ENCODE measurements at places on chromosomes 16 and 17.
A peak's percentile ranks its signal among the peaks of the same experiment; 100 is the strongest.

GRCh38 chr17:7035591-7036368 lies at the start of gene SLC16A13:
SLC16A13 (plus strand) TSS chr17:7036015; CDS start chr17:7036383, 368 bp downstream.
- DNase-seq, result peak; percentile 98

GRCh38 chr17:81250286-81251093 lies 11.4 kb downstream of the NDUFAF8 start:
- DNase-seq, result no peak

DNA sequence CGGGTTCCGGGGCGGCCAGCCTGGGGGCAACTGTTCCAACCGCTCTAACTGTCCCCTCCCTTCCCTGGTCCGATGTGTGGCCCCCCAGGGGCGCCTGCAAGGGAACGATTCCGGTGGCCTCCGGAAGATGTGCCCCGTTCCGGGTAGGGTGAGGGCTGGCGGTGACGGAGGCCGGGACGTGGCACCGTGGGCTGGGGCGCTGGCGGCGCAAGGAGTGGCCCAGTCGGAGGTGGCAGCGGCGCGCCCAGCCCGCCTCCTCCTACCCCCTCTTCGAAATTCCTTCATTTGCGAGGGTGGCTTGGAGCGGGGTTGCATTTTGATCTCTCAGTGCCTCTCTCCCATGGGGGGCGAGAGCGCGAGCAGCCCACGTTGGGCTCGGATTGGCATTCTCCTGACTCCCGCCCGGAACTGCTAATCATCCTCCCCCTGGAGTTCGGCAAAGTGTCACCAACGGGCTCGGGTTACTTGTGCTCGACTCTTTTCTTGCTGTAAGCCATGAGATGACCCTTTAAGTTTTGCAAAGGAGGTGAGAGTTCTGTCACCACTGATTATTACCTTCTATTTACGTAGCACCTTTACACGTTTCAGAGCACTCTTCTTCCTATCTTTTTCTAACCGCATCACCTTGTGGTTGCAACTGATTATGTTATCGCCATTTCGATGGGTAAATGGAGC lies 622 bp downstream of the NDEL1 start:
- peak; percentile 78 for DNase-seq

DNA sequence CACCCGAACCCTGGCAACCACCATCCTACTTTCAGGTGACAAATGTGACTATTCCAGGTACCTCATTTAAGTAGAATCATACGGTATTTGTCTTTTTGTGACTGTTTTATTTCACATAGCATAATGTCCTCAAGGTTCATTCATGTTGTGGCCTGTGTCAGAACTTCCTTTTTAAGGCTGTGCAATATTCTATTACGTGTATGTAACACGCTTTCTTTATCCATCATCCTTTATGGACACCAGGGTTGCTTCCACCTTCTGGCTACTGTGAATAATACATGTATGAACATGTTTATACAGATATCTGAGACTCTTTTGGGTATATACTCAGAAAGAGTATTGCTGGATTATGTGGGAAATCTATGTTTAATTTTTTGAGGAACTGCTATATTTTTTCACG lies 28.7 kb upstream of the RSL1D1 start:
- no peak for DNase-seq

DNA sequence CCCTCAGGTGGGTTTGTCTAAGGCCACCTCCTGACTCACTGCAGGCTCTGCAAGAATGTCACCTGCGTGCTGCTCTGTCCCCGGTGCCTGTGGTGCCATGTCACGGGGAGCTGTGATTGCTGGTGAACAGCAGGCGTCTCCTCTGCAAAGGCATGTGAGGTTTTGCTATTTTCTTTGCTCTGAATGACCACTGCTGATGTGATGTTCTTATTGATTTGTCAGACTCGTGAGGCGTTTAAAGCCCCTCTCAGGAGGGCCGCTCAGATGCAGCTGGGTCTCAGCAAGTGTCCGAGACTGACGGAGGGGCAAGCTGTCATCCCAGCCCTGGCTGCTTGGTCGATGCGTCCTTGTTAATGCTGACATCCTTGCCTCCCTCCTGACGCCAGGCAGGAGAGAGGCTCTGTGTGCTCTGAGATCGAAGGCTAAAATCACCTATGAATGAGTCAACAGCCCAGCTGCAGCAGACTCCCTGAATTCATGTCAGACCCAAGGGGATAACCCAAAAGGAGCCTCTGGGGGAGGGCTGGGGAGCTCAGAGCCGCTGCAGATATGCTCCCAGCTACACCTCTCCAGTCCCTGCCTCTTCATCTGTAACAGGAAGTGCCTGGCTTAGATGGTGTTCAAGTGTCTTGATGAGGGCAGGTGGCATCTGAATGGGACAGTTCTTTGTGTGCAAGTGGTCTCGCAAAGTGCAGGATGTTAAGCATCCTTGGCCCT lies 11.8 kb upstream of the PEMT start:
- DNase-seq, result no peak

DNA sequence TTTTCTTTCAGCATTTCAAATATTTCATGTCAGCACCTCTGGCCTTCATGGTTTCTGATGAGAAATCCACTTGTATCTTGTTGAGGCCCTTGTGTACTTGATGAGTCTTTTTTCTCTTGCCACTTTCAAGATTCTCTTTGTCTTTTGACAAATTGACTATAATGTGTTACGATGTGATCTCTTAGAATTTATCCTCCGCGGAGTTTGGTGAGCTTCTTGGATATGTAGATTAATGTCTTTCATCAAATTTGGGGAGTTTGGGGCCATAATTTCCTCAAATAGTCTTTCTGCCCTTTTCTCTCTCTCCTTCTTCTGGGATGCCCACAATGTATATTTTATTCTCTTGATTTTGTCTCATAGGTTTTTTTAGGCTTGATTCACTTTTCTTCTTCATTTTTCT lies 96.0 kb downstream of the CHD9 start:
- no peak for DNase-seq

- DNase-seq, result no peak
Measured at GRCh38 chr17:62876673-62877405, 68.7 kb upstream of the MARCHF10 start.

DNA sequence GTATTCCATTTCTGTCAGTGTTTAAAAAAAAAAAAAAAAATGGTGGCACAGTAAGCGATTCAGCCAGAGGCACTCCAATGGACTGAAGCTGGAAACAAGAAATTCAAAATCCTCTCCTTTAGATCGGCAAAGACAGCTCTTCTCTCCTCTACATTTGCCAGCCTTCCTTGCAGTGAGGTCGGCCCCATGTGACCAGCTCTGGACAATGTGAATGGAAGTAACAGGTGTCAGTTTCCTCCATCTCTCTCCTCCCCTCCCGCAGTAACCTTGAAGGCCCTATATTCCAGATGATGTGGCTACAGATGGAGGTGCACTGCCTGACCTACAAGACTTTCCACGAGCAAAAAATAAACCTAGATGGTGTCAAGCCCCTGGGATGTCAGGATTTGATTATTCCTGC lies 15.0 kb downstream of the CUEDC1 start:
- DNase-seq, result no peak

DNA sequence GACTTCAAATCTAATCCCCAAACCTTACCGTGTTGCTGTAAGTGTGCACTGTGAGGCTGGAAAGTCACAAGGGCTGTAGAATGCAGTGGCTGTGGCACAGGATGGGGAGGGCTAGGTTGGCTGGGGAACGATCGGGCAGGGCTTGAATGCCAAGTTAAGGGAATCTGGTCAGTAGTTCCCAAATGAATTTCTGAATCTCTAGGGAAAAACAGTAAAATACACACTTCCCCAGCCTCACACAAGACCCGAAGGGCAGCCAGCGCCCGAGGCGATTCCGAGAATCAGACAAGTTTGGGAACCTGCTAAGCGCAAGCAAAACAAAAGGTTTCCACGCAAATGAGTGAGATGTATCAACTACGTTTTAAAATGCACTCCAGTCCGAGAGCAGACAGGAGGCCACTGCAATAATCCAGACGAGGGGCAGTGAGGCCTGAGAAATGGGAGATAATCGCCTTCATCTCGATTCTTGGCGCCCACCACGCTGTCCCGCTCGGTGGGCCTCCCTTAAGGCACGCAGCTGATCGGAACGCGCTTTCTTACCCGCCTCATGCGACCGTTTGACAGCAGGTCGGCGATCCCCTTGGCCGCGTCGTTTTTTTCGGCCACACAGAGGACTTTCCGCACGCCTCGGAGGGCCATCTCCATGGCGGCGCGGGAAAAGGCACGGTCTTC lies 599 bp downstream of the TOP3A start:
- no peak for DNase-seq

DNA sequence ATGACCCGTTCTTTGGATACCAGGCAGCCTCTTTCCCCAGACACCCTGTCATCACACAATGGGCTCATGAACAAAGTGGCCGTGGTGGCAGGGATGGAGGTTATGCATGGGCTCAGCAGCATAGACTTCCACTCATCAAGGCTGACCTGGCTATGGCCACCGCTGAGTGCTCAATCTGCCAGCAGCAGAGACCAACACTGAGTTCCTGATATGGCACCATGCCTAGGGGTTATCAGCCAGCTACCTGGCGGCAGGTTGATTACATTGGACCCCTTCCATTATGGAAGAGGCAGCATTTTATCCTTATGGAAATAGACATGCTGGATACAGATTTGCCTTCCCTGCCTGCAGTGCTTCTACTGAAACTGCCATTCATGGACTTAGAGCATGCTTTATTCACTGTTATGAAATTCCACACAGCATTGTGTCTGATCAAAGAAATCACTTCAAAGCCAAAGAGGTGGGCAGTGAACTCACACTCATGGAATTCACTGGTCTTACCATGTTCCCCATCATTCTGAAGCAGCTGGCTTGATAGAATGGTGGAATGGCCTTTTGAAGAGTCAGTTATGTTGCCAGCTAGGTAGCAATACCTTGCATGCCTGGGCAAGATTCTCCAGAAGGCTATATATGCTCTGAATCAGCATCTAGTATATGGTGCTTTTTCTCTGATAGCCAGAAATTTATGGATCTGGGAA lies 160.6 kb downstream of the PRKCB start:
- no peak for DNase-seq

DNA sequence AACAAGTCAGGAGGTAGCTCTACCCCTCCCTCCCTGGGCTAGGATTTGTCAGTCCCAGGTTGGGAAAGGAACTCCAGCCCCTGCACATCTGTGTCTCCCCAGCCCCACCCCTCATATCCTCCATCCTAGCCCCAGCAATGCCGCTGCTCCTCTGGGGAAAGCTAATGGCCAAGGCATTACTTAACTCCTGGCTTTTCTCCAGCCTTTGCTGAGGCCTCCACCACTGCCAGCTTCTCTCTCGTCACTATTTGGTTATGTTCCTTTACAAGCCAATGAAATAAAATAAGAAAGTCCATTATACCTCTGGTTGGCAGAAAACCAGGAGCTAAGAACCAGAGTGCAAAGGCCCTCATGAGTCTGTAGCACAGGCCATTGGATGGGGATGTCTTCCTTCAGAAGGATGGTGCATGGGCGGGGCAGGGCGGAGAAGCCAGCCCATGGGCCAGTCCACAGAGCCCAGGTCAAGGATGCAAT lies 171.0 kb downstream of the CCDC182 start:
- DNase-seq, result no peak

DNA sequence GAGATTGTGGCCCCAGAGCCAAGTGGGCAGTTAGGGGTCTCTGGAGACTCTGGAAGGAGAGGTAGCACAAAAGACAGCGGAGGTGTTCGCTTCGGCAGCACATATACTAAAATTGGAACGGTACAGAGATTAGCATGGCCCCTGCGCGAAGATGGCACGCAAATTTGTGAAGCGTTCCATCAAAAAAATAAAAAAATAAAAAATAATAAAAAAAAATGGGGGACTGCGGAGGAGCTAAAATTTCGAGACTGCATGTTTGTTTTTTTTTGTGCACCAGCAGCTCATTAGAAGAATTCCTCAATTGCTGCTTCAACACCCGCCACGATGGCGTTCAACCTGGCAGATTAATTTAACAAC lies 39.1 kb downstream of the IGF2BP1 start:
- no peak for DNase-seq

GRCh38 chr16:11562411-11562810 lies 24.3 kb downstream of the LITAF start:
- DNase-seq, result no peak

- DNase-seq, result no peak
Measured at GRCh38 chr17:67013891-67014290, 30.5 kb upstream of the CACNG1 start.

GRCh38 chr17:67655478-67656148 lies 62.1 kb upstream of the NOL11 start:
- no peak for DNase-seq

- DNase-seq, result peak; percentile 47
Measured at GRCh38 chr17:38798614-38799500, 499 bp downstream of the PIP4K2B start.

- DNase-seq, result no peak
Measured at GRCh38 chr17:65785109-65785508, 223.7 kb upstream of the AXIN2 start.

- DNase-seq, result no peak
Measured at GRCh38 chr16:31344712-31345111, 10.3 kb upstream of the ITGAX start.

- no peak for DNase-seq
Measured at GRCh38 chr17:78458736-78459335, 80.4 kb downstream of the PGS1 start.

- peak; percentile 83 for DNase-seq
Measured at GRCh38 chr16:31181102-31181830, 1.3 kb downstream of the FUS start.

- DNase-seq, result no peak
Measured at GRCh38 chr17:50177983-50178834, 12.4 kb downstream of the SGCA start.

GRCh38 chr17:74087002-74087585 lies 116.4 kb upstream of the RPL38 start:
- no peak for DNase-seq

GRCh38 chr17:71033336-71033735 lies 864.0 kb downstream of the KCNJ2 start:
- no peak for DNase-seq

DNA sequence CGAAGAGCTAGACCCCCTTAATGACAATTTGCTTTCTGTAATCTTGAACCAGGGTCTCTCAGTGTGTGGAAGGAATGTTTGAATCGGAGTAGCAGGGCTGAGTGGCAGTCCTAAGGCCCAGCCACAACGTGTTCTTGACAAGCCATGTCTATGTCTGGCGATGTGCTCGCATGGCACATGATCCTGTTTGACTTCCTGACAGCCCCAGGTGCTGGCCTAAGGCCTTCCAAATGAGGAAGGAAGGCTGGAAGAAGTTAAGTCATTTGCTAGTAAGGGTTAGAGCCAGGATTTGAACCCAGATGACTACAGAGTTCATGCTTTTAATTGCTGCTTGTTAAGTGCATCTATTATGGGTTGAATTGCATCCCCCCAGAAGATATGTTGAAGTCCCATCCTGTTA lies 486.7 kb downstream of the MAF start:
- no peak for DNase-seq

All from activated naive CD4-positive, alpha-beta T cell treated with anti-CD3 and anti-CD28 coated beads, Interleukin-2, amount 50 U/mL, for 72 hours (primary cell).